ENCODE measurements at places on chromosomes 7 and 10.

DNA sequence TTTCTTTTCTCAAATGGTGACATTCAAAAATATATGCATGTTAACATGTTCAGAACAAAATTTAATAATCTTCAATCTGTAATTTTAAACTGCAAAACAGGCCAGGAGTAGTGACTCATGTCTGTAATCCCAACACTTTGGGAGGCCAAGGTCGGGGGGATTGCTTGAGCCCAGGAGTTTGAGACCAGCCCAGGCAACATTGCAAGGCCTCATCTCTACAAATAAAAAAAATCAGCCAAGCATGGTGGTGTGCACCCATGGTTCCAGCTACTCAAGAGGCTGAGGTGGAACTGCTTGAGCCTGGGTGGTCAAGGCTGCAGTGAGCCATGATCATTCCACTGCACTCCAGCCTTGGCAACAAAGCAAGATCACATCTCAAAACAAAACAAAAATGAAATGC, 394.3 kb downstream of the PARD3 start:
- no peak for DNase-seq

DNA sequence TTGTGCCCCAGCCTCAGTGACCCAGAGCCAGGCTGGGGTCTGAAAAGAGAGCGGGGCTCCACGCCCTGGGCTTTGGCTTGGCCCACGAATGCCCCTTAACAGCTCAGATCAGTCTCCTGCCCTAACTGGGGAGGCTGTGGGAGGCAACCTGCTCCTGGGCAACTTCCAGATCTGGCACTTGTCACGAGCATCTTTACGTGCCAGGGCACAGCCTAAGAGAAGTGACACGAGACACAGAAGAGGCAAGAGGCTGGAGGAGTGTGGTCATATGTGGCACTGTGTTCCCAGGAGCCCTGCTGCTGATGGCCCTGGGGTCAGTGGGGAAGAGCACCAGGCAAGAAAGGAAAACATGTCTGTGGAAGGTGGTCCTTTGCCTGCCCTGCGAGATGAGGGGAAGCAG, 97.8 kb upstream of the BTBD16 start:
- no peak for DNase-seq

DNA sequence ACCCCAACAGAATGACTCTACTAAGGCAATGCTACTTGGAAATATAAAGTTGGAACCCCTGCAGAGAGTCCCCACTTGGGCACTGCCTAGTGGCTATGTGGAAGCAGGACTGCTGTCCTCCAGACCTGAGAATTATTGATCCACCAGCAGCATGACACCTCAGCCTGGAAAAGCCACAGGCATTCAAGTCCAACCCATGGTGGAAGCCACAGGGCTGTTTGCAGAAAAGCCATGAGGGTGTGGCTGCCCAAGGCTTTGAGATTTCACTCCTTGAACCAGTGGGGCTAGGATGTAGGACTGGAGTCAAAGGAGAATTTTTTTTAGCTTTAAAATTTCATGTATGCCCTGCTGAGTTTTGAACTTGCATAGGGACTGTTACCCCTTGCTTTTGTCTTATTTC, 13.6 kb upstream of the GHRHR start:
- DNase-seq = no peak

- DNase-seq = no peak
Observed at GRCh38 chr7:56009695-56010094, 41.5 kb downstream of the PSPH start.

DNA sequence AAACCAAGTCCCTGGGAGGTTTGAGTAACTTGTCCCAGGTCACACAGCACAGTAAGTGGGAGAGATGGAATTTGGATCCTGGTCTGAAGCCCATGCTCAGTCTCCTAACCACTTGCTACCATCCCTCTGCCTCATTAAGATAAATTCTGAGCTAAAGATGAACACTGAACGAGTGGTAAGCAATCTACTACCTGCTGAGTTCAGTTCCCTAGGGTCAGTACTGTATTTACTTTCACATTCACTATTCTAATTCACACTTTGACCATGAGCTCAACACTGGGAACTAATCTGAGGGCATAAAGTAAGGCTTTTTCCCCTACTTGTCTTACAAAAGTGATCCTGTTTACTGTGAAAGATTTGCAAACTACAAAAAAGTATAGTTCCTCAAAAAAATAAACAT, 2.4 kb downstream of the UROS start:
- no peak for DNase-seq

GRCh38 chr10:76038696-76039095, 607.3 kb downstream of the LRMDA start:
- no peak for DNase-seq

GRCh38 chr10:15780353-15781135, 60.8 kb upstream of the ITGA8 start:
- no peak for DNase-seq

DNA sequence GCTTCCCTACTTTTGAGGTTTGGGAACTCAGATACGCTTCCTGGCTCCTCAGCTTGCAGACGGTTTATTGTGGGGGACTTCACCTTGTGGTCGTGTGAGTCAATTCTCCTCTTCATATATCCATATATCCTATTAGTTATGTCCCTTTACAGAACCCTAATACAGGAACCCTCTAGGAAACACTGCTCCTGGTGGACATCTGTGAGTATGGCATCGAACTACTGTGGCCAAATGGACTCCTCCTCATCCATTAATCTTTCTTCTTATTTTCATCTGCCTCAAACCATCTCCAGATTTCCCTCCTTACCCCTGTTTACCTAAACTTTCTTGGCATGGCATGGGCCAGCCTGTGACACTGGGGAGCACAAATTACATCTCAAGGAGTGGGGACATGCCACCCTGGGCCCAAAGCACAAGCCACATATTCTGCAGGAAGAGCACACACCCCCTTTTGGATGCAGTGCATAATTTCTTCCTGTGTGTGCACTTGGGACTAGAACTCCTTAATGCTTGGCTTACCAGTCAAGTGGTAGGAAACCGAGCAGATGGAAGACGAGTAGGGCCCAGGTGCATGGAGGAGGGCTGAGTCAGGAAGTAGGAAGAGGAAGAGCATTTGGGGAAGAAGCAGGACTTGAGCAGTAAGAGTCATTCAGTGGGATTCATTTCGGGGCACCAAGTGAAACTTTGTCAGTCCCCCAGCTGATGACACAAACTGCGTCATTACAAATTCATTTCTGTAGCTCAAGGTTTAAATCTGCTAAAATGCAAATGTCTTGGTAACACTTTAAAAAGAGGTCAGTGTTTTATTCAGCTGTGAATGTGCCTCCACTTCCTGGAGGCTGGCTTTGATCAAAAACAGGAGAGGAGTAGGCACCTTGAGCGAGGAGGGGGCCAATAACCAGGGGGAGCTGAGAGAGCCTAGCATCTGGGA, 80.8 kb upstream of the PLXNA4 start:
- no peak for DNase-seq

DNA sequence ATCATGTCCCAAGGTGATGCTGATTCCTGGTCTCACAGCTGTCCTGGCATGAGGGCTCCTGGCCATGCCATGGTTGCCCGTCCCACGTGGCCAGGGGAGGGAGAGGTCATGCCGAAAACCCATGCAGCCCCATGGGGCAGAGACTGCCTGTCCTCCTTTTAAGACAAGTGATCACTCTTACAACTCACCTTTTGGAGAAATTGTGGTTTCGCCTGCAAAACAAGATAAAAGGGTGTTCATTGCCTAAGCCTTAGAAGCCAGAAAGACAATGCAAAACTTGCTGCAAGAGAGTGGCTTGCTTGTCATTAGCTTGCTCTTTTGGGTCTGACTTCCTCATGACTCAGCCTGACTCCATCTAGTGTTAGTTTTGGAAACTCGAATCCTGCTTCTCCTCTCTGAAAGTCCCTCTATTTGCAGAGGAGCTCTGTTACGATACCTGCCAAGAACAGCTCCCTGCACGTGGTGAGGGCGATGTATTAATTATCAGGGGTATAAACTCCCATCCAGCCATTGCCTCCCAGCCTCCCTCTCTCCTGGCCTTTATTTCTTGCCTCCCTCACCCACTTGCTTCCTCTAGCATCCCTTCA, 26.7 kb downstream of the TMEM273 start:
- DNase-seq = no peak

DNA sequence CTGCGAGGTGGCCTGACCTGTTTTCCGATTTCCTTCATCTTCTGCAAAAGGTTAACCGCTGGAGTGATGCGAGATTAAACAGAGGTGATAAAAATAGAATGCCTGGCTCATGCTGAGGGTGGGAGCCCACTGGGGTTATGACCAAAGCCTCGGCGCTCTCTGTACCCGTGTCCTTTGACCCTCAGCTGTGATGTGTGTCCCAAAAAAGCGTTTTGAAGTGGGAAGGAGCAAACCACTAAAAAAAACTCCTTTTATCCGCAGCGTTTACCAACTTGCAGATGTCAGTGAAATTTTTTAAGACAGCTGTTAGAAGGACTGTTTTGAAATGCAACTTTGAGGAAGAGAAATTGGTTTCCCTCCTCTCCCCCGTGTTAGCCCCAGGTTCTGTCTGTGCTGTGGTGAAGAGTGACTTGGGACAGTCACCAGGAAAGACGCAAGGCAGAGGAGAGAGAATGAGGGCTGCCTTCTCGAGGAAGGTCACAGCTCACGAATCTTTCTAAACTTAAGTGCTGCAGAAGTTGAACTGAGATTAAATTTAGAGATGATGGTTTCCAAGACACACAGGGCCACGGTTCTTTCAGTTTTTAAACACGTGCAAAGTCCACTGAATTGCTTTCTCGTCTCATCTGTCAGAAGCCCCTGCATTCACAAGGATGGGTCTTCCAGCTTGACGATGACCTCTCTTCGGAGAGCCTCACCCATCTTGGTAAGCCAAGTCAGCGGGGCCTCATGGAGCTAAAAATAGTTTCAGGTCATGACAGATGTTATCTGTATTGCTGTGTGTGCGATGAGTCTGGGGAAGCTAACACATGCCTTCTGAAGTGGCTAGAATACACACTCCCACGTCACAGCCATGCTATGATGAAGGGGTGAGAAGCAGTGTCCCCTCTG, 27.6 kb downstream of the AMZ1 start:
- DNase-seq = no peak

DNA sequence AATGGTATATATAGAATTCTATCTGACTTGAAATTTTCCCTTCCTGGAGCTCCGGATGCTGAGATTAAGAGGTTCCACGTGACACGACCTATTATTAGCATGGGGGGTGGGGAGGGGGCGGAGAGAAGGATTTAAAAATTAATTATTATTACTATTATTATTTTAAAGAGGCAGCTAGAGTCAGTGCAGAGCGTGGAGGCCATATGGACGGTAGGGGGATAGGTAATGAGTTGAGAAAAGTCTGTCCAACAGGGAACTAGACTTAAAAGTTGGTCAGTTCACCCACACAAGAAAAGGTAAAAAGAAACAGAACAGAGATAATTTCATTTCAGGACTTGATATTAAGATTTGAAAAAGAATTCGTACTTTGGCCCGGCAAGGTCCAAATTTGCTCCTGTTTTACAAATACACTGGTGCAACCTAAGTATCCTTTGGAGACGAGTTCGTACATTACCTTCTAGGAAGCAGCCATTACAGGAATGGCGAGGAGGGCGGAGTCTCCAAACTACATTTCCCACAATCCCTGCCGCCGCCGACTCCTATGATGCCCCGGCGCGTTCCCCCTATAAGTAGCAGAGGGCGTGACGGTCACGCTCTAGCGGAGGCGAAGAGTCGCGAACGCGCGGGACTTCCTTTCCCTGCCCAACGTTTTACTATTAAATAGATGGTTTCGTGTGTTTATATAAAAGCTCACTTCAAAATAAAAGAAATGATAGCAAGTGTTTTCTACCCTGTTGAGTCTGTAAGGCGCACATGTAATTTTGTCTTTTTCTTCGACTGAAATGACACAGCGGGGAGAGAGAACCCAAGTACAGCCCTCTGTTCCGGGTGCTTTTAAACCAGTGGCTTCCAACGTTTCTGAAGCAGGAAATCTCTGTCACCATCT, at the start of gene SMIM30:
Gene SMIM30 (minus strand): TSS at position 481 of the 886 bp plus-strand sequence. CDS start 976 bp downstream, outside the sequence.
- DNase-seq = peak; percentile 92
